ENCODE measurements at places on chromosomes 12 and 14. TPM values are rescaled to one million over a fixed set of nuclear protein-coding genes. Genes with fewer than 3 reads are reported as not detected.

CLEC2B gene
- total RNA-seq: 74.6 TPM

GLS2 gene
- total RNA-seq: 12.2 TPM

SERPINA9 gene
- not detected for total RNA-seq

RNASE3 gene
- not detected for total RNA-seq

SLCO1A2 gene
- not detected for total RNA-seq

CMKLR1 gene
- 0.94 TPM for total RNA-seq

P2RX2 gene
- not detected for total RNA-seq

SLC4A8 gene
- 0.47 TPM for total RNA-seq

PLBD1 gene
- total RNA-seq: 0.67 TPM

OASL gene
- total RNA-seq: 7.2 TPM

DNA sequence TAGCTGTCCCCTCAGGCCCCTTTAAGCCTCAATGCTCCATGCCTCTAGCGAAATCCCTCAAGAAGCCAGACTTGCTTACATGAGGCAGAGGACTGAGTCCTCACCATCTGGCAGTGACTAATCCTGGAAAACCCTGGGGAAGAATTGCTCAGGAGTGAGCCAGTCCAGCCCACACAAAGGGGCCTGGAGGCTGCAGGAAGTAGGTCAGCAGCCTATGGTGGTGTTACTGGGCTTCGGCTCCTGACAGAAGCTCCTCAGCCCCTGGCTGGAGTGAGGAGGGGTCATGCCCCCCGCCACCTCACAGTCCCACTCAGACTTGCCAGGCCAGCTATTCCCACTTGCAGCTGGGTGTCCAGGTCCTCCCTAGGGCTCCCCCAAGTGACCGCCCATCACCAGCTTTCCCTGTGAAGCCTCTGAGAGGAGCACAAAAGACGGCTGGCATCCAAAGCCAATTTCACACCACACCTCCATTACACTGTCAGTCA, 250.5 kb downstream of the DPF3 start:
- no peak for DNase-seq

DNA sequence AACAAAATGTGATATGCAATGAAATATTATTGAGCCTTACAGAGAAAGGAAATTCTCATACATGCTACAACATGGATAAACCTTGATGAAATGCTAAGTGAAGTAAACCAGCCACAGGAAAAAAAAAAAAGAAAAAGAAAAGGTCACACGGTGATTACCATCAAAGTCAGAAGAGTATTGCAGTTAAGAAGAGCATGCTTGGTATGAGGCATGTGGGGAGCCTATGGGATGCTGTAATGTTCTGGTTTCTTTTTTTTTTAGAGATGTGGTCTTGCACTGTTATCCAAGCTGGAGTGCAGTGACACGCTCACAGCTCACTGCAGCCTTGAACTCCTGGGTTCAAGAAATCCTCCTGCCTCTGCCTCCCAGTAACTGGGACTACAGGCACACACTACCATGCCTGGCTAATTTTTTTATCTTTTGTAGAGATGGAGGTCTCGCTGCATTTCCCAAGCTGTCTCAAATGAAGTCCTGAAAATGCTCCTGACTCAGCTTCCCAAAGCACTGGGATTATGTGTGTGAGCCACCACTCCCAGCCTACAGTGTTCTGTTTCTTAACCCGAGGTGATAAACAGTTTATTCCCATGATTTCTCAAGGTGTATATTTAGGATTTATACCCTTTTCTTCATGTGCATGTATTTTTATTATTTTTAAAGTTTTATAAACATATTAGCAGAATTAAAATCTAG, 96.2 kb downstream of the SEC23A start:
- no peak for DNase-seq

DNA sequence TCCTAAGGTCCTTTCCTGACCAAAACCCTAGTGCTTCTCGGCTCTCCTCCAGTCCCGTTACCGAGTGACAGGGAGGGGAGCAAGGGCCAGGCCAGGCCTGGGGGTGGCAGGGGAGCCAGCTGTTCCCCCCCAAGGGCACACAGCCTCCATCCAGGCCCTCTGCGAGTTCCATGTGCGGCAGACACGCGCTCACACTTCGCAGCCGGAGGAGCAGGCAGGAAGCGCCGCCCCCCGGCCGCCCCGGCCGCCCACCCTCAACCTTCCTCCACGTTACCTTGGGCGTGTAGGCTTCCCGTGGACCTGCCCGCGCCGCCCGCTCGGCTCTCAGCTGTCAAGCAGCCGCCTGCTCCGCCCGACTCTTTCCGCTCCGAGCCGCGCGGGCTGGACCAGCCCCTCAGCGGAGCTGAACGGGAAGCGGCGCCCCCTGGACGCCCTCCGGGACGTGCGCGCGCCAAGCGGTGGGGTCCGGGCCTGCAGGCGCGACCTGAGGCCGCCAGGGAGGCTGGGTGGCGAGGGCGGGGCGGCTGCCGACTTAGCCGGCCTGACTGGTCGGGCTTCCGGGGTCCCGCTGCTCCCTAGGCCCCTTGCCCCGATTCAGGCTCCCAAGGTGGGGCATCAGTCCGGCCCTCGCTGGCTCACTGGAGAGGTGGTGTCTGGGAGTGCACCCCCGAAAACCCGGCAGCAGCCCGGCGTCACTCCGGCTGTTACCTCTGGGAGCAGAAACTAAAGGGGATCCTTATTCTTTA, at the start of gene CRACR2A:
CRACR2A (minus strand) TSS at position 369 of the 746 bp plus-strand sequence. CDS start 56,110 bp downstream, outside the sequence.
- peak; percentile 85 for DNase-seq

GRCh38 chr12:105107171-105107493, 399 bp upstream of the WASHC4 start:
- peak; percentile 36 for DNase-seq

DNA sequence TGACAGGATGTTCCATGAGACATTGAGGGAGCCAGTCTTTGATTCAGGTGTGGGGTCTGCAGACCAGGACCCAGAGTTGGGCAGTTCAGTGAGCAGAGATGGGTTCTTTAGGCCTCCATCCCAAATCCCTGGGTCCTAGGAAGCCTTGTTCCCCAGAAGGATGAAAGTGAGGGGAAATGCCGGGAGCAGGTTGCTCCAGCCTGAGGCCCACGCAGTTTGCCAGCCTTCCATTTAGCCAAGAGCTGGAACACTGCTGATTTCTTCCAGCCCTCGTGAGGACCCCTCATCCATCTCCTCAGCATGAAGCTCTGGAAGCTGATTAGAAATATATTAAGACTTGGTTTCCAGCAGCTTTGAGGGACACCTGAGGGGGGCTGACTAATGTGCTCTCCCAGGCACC, 12.1 kb downstream of the C14orf132 start:
- no peak for DNase-seq

DNA sequence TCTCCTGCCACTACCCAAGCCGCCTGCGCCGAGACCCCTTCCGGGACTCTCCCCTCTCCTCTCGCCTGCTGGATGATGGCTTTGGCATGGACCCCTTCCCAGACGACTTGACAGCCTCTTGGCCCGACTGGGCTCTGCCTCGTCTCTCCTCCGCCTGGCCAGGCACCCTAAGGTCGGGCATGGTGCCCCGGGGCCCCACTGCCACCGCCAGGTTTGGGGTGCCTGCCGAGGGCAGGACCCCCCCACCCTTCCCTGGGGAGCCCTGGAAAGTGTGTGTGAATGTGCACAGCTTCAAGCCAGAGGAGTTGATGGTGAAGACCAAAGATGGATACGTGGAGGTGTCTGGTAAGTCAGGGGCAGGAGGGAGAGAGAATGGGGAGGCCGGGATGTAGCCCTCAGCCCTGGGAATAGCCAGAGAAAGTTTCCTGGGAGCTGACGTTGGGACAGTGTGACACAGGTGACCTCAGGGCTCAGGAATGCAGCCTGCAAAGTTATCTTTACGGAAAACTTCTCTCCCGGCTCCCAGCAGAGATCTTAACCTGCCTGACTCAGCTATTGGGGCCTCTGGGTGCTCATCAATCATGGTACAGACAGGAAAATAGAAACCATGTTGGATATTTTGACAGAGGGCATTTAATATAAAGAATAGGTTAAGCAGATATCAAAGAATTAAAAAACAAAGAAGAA, 747 bp downstream of the HSPB8 start:
- no peak for DNase-seq

- no peak for DNase-seq
Measured at GRCh38 chr12:57500213-57500612, 12.3 kb downstream of the MARS1 start.

GRCh38 chr12:7395950-7396349, 48.0 kb downstream of the CD163L1 start:
- no peak for DNase-seq

DNA sequence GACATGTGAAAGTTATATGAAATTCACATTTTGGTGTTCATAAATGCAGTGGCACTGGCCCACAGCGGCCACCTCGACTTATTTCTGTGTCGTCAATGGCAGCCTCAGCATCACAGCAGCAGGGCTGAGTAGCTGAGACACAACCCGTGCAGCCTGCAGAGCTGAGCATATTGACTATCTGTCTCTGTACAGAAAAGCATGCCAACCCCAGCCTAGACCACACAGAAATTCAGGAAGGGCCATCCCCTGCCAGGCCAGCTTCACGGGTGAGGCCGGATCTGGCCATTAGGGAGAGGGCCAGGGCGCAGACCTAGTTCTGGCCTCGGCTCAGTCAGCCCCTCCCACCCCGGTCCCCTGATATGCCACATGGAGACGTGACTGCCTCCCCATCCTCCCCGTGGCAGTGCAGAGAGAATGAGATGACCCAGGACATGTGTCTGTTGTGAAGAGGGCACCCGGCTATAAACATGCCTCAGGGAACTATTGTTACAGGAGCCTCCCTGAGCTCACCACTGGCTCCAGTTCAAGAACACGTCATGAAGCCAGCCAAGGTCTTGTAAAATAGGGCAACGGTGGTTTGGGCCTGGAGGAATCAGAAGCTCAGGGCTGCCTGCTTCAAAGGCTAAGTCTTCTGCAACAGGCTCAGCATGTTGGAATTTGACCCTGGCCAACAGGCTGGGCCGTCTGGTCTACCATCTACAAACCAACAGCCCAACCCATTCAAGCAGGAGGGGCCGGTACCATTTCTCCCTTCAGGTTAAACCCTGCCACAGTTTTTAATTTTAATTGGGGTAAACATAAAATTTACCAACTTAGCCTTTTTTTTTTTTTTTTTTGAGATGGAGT, 25.5 kb downstream of the SCARB1 start:
- DNase-seq: no peak

- DNase-seq: no peak
Measured at GRCh38 chr12:101772012-101772775, 32.9 kb upstream of the SYCP3 start.

DNA sequence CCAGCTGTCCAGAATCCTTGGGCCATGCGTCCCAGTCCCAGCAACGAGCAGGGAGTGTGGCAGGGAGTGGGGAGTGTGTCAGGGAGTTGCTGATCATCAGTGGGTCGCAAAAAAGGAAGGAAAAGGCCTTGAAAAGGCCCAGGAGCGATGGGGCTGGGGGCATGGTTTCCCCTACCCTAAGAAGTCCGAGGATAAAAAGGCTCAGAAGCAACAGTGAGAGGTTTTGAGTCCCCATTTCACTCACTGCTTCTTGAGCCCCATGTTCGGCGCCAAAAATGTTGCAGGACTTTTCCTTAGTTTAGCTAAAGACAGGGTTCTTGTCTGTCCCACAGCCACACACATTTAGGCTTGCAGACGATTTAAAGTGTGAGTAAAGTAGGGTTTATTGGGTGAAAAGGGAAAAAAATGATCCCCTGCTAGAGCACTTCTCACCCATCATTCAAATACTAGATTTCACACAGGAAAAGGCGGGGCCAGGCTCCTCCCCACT, 189.5 kb downstream of the KCNC2 start:
- no peak for DNase-seq

DNA sequence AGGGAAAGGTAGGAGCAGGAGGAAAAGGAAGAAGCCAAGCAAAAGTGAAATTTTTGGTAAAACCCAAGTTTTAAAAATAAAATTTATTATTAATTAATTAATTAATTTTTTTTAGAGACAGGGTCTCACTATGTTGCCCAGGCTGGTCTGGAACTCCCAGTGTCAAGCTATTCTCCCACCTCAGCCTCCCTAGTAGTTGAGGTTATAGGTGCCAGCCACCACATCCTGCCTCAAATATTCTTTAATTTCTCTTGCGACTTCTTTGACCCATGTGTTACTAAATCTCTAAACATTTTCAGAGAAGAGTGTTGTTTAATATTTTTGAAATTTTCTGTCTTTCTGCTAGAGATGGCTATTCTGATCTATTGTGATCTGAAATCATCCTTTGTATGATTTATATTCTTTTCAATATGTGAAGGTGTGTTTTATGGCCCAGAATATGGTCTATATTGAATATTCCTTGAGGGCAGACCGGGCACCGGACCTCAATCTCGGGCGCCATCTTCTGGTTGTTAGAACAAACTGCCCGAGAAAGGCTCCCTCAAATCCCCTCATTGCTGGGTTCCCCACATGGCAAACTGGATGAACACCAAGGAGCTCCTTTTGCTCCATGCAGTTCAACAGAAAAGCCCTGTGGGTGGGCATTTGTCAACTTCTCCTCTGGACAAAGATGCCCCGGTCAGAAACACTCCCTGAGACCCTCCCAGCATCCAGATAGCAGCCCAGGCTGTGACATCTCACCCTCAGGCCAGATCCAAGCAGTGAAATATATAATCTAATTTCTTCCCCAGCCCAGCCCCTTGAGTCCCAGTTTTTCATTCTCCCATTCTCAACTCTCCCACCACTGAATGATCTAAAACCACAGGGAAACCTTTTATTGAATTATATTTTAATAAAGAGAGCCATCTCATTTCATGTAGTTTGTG, 110.5 kb downstream of the ASCL4 start:
- DNase-seq: peak; percentile 20

- DNase-seq: no peak
Measured at GRCh38 chr12:82040987-82041743, 282.0 kb upstream of the PPFIA2 start.

DNA sequence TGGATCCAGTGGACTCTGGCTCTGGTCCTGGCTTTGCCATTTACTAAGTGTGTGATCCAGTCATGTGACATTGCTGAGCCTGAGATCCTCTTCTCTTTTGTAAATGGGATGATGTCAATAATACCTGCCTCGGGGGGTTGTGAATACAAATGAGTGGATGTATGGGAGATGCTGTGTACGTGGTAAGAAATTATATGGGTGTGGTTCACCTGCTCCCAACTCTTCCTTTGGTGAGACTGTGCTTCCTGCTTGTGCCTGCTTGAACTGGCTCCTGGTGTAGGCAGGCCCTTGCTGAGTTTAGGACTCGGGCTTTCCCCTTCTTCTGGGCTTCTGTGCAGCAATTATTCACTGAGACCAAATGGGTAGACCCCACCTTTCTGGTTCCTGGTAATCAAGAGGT, 189.5 kb upstream of the FRMD6 start:
- no peak for DNase-seq

All from CD4-positive, alpha-beta memory T cell (primary cell).